ENCODE measurements at places on chromosomes 6 and 20. TPM values are rescaled to one million over a fixed set of nuclear protein-coding genes. Genes with fewer than 3 reads are reported as not detected.

DNA sequence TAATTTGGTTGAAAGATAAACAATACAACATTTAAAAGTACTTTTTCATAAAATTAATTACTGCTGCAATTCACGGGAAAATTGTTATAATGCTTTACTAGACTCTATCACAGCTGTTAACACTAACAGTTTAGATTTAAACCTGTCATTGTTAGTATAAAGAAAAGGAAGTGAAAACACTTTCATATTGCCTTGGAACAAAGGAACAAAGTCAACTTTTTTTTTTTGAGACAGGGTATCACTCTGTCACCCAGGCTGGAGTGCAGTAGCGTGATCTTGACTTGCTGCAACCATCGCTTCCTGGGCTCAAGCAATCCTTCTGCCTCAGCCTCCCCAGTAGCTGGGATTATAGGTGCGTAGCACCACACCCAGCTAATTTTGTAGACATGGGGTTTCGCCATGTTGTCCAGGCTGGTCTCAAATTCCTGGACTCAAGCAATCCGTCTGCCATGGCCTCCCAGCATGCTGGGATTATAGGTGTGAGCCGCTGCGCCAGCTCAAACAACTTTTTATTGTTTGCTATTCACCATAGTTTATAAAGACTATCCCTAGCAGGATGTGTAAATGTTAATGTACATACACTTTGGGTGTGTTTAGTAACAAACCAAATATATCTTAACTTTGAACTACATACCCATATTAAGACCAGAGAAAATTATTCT lies 22.1 kb downstream of the SLC35A1 start:
- no peaks in the 10 kb centered on the region for H3K27me3 ChIP-seq
- peak; percentile 66 for DNase-seq
- H3K36me3 ChIP-seq: no peaks in the 10 kb centered on the region
- peak overlapping the region; percentile 79 for H3K27ac ChIP-seq
- H3K4me1 ChIP-seq: no peaks in the 10 kb centered on the region

The ERVFRD-1 gene
- not detected for total RNA-seq

The NRN1 gene
- total RNA-seq: not detected

GRCh38 chr6:14192216-14192788 lies 74.7 kb downstream of the CD83 start:
- no peaks in the 10 kb centered on the region for H3K36me3 ChIP-seq
- no peak overlapping the region for H3K4me3 ChIP-seq
- no peak for DNase-seq
- H3K27ac ChIP-seq: no peak overlapping the region
- H3K4me1 ChIP-seq: peaks cover 9% of the 10 kb centered on the region
- H3K27me3 ChIP-seq: no peaks in the 10 kb centered on the region

GRCh38 chr20:17936761-17937732 lies 31.5 kb downstream of the SNX5 start:
- peaks cover 43% of the 10 kb centered on the region for H3K4me1 ChIP-seq
- peak; percentile 60 for DNase-seq
- H3K27ac ChIP-seq: peak overlapping the region; percentile 73
- no peak overlapping the region for H3K4me3 ChIP-seq
- H3K27me3 ChIP-seq: no peaks in the 10 kb centered on the region

- H3K27ac ChIP-seq: no peak overlapping the region
- H3K4me3 ChIP-seq: no peak overlapping the region
- H3K36me3 ChIP-seq: no peaks in the 10 kb centered on the region
These were observed 218.9 kb downstream of the PLCB4 start for GRCh38 chr20:9287826-9288225.

DNA sequence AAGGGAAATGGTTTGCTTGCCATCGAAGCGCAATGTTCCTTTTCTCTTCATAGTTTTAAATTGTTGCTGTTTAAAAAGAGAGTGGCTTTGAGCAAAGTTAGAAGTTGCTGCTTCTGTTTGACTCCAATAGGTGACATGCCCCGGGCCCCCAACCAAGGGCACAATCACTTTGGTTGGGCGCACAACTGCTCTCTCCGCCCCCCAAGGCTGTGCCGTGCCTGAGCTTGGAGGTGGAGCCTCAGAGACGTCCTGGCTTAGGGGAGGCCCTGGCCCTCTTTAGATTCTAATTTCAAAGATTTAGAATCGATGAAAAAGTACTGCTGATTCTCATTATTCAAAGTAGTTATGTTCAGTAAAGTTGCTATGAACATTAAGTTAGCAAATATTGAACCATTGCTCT lies 725.9 kb downstream of the COL12A1 start:
- no peaks in the 10 kb centered on the region for H3K36me3 ChIP-seq
- H3K4me1 ChIP-seq: no peaks in the 10 kb centered on the region
- no peak overlapping the region for H3K27ac ChIP-seq

GRCh38 chr6:140059947-140060346 lies 685.5 kb upstream of the CITED2 start:
- H3K36me3 ChIP-seq: no peaks in the 10 kb centered on the region
- DNase-seq: no peak
- no peak overlapping the region for H3K4me3 ChIP-seq
- no peaks in the 10 kb centered on the region for H3K27me3 ChIP-seq
- H3K4me1 ChIP-seq: no peaks in the 10 kb centered on the region

- peak overlapping the region; percentile 72 for H3K27ac ChIP-seq
- no peaks in the 10 kb centered on the region for H3K36me3 ChIP-seq
- no peaks in the 10 kb centered on the region for H3K27me3 ChIP-seq
- peaks cover 23% of the 10 kb centered on the region for H3K4me1 ChIP-seq
These were observed 49.8 kb upstream of the STXBP5 start for GRCh38 chr6:147154454-147154853.

The OR2J3 gene
- not detected for total RNA-seq

The GRM1 gene
- total RNA-seq: 0.16 TPM

GRCh38 chr20:20614391-20614790 lies 98.1 kb downstream of the RALGAPA2 start:
- no peak overlapping the region for H3K4me3 ChIP-seq
- H3K4me1 ChIP-seq: no peaks in the 10 kb centered on the region
- DNase-seq: no peak
- no peaks in the 10 kb centered on the region for H3K27me3 ChIP-seq

The ZBTB46 gene
- total RNA-seq: 5.2 TPM

The OR2H2 gene
- not detected for total RNA-seq

The PRL gene
- total RNA-seq: not detected

DNA sequence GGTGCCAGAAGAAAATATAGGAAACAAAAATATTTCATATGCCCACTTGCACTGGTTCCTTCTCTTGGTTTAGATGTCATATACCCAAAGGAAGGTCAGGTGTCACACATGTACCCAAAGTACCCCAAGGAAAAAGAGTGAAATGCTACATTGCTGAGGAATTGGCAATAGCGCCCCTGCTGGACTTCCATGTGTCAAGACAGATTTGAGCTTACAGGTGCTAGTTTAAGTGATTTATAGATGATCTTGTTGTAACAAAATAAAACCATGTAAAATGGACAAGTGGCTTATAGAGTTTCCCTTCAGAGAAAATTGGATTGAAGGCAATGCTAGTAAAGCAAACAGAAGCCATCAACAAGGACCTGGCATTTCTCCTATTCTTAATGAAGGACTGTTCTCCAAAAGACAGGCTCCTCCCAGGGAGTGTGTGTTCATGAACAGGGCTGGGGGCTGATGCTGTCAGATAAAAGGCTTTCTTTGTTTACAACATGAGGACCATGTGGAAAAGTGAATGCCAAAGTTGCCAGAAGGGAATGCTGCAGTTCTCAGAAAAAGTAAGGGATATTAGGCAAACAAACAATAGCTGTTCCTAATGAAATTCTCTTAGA lies 64.3 kb upstream of the PAK5 start:
- no peaks in the 10 kb centered on the region for H3K27me3 ChIP-seq
- no peaks in the 10 kb centered on the region for H3K4me1 ChIP-seq
- no peaks in the 10 kb centered on the region for H3K36me3 ChIP-seq
- DNase-seq: no peak
- H3K4me3 ChIP-seq: no peak overlapping the region
- no peak overlapping the region for H3K27ac ChIP-seq

DNA sequence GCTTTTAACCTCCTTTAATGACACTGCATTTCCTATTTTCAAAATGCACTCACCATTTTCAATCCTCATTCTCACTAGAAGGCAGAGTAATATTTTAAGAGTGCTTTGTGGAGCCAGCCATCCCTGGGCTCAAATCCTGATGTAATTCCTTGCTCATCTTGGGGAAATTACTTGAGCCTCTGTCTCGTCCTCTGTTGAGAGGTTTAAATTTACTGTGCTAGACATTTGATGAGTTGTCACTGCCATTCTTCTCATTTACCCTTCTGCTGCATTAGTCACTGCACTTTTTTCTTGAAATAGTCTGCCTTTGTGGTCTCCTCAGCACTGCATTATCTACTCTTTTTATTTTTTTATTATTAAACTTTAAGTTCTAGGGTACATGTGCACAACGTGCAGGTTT lies 150.0 kb upstream of the HDDC2 start:
- no peak for DNase-seq
- no peaks in the 10 kb centered on the region for H3K4me1 ChIP-seq
- no peak overlapping the region for H3K27ac ChIP-seq
- no peaks in the 10 kb centered on the region for H3K36me3 ChIP-seq
- H3K4me3 ChIP-seq: no peak overlapping the region
- no peaks in the 10 kb centered on the region for H3K27me3 ChIP-seq

GRCh38 chr6:12848964-12849808 lies 132.6 kb downstream of the PHACTR1 start:
- H3K4me1 ChIP-seq: no peaks in the 10 kb centered on the region
- H3K27me3 ChIP-seq: no peaks in the 10 kb centered on the region
- DNase-seq: no peak
- H3K4me3 ChIP-seq: no peak overlapping the region
- no peak overlapping the region for H3K27ac ChIP-seq

The WFDC12 gene
- not detected for total RNA-seq

The LY6G6D gene
- not detected for total RNA-seq

- peak; percentile 41 for DNase-seq
- peak overlapping the region; percentile 27 for H3K4me3 ChIP-seq
- no peaks in the 10 kb centered on the region for H3K36me3 ChIP-seq
- peaks cover 74% of the 10 kb centered on the region for H3K27me3 ChIP-seq
- H3K27ac ChIP-seq: no peak overlapping the region
- H3K4me1 ChIP-seq: no peaks in the 10 kb centered on the region
These were observed 26.0 kb downstream of the GPX6 start for GRCh38 chr6:28489366-28490204.

The CD93 gene
- total RNA-seq: 6.4 TPM

The BHLHE23 gene
- not detected for total RNA-seq

The PNLDC1 gene
- total RNA-seq: not detected

The CNKSR3 gene
- 11.3 TPM for total RNA-seq

The KIF13A gene
- 47.5 TPM for total RNA-seq

- H3K27ac ChIP-seq: no peak overlapping the region
- no peaks in the 10 kb centered on the region for H3K4me1 ChIP-seq
- H3K27me3 ChIP-seq: no peaks in the 10 kb centered on the region
- H3K4me3 ChIP-seq: no peak overlapping the region
- no peaks in the 10 kb centered on the region for H3K36me3 ChIP-seq
- no peak for DNase-seq
These were observed 15.3 kb upstream of the SMLR1 start for GRCh38 chr6:130811932-130812331.
